ENCODE measurements at places on chromosomes 5 and 9.

GRCh38 chr5:139688751-139689372 is 40.7 kb downstream of the CXXC5 start:
- no peak for DNase-seq
- H3K4me3 ChIP-seq: no peak overlapping the region
- peak overlapping the region; percentile 61 for H3K27ac ChIP-seq
- peaks cover 92% of the 10 kb centered on the region for H3K4me1 ChIP-seq
- peaks cover 16% of the 10 kb centered on the region for H3K36me3 ChIP-seq

GRCh38 chr9:85248514-85249312 is 493.0 kb downstream of the AGTPBP1 start:
- no peak overlapping the region for H3K27ac ChIP-seq
- no peaks in the 10 kb centered on the region for H3K36me3 ChIP-seq
- peaks cover 40% of the 10 kb centered on the region for H3K4me1 ChIP-seq

GRCh38 chr5:57225553-57225952 is 51.7 kb downstream of the GPBP1 start:
- H3K27ac ChIP-seq: peak overlapping the region; percentile 79
- no peaks in the 10 kb centered on the region for H3K27me3 ChIP-seq
- no peak for DNase-seq
- no peak overlapping the region for H3K4me3 ChIP-seq
- peaks cover 4% of the 10 kb centered on the region for H3K4me1 ChIP-seq

- no peak for DNase-seq
- peak overlapping the region; percentile 17 for H3K27ac ChIP-seq
- H3K36me3 ChIP-seq: peaks cover 34% of the 10 kb centered on the region
- no peaks in the 10 kb centered on the region for H3K27me3 ChIP-seq
- H3K4me3 ChIP-seq: no peak overlapping the region
Observed at GRCh38 chr9:91298311-91298710, 63.4 kb downstream of the AUH start.

GRCh38 chr5:170861917-170862766 is at the start of gene RANBP17:
Gene RANBP17, plus strand, starts transcription at chr5:170862018.
- H3K36me3 ChIP-seq: peaks cover 51% of the 10 kb centered on the region
- peaks cover 23% of the 10 kb centered on the region for H3K4me1 ChIP-seq
- peak within 1 kb of the TSS; percentile 93 for H3K4me3 ChIP-seq
- H3K27me3 ChIP-seq: peaks cover 7% of the 10 kb centered on the region
- DNase-seq: peak; percentile 74
- H3K27ac ChIP-seq: peak within 1 kb of the TSS; percentile 65

DNA sequence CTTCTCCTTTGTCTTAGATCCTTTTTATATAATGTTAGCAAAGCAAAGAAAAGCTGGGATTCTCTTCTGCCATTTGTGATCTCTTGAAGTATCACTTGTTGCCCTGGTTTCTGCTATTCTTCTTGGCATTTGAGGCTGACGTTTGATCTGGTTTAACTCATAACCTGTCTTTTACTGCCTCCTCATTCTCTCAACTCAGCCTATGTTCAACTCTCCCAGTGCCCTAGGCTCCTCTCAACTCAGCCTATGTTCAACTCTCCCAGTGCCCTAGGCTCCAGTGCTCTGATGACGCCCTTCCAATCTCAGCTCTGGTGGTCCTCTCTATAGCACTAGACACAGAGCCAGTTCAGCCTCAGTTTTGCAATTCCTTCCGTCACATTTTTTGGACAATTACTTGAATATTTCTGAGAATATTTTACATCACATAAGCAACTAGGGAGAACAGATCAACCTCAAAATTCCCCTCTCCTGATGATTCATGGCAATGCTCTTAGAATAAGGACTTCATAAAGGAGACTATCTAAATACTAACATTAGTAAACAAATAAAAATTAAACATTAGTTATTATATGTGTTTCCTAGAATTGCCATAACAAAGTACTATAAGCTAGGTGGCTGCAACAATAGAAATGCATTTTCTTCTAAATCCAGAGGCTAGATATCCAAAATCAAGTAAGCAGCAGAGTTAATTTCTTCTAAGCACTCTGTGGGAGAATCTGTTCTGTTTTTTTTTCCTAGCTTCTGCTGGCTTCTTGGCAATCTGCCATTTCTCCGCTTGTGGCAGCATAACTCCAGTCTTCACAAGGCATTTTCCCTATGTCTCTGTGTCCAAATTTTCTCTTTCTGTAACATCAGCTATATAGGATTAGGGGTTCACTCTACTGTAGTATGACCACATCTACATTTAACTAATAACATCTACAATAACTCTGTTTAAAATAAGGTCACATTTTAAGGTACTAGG is 662.1 kb upstream of the FTMT start:
- H3K36me3 ChIP-seq: no peaks in the 10 kb centered on the region
- no peak overlapping the region for H3K27ac ChIP-seq

DNA sequence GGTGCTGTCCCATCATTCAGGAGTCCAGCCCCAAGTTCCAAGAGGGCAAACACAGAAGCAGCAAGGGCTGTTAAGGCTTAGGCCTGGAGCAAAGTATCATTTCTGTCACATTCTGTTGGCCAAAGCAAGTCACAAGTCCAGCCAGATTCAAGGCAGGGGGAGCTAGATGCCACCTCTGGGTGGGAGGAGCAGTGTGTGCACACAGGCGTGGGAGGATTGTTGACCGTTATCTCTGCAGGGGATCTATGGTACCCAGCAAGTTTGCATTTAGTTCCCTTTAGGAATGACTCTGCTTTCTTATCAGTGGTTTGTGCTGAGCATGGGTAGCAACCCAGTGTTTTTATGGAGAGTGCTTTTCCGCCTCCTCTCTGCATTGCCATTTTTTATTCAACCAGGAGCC is 278.9 kb downstream of the NR3C1 start:
- no peaks in the 10 kb centered on the region for H3K36me3 ChIP-seq
- H3K4me1 ChIP-seq: peaks cover 60% of the 10 kb centered on the region
- H3K27ac ChIP-seq: no peak overlapping the region
- no peak for DNase-seq
- no peaks in the 10 kb centered on the region for H3K27me3 ChIP-seq

- peaks cover 10% of the 10 kb centered on the region for H3K27me3 ChIP-seq
- no peak overlapping the region for H3K4me3 ChIP-seq
- peaks cover 59% of the 10 kb centered on the region for H3K4me1 ChIP-seq
- no peaks in the 10 kb centered on the region for H3K36me3 ChIP-seq
- no peak overlapping the region for H3K27ac ChIP-seq
Observed at GRCh38 chr5:170486371-170486770, 17.4 kb upstream of the KCNIP1 start.

- DNase-seq: no peak
- H3K27me3 ChIP-seq: peaks cover 4% of the 10 kb centered on the region
- no peaks in the 10 kb centered on the region for H3K36me3 ChIP-seq
- no peak overlapping the region for H3K4me3 ChIP-seq
- H3K27ac ChIP-seq: no peak overlapping the region
Observed at GRCh38 chr5:111432883-111433536, 79.3 kb downstream of the STARD4 start.

- peaks cover 4% of the 10 kb centered on the region for H3K4me1 ChIP-seq
- H3K36me3 ChIP-seq: no peaks in the 10 kb centered on the region
- H3K4me3 ChIP-seq: no peak overlapping the region
- H3K27ac ChIP-seq: no peak overlapping the region
- DNase-seq: no peak
- H3K27me3 ChIP-seq: no peaks in the 10 kb centered on the region
Observed at GRCh38 chr5:142997591-142997990, 227.4 kb downstream of the ARHGAP26 start.

- no peak within 1 kb of the TSS for H3K27ac ChIP-seq
- H3K4me1 ChIP-seq: peaks cover 5% of the 10 kb centered on the region
- peak; percentile 55 for DNase-seq
- H3K36me3 ChIP-seq: no peaks in the 10 kb centered on the region
Observed at GRCh38 chr9:137222190-137223077, at the start of gene RNF208. Gene RNF208, minus strand, starts transcription at chr9:137222240. Its CDS starts 1,028 bp downstream, at chr9:137221212.

GRCh38 chr5:58080573-58080972 is 379.3 kb downstream of the PLK2 start:
- H3K27ac ChIP-seq: no peak overlapping the region
- DNase-seq: no peak
- peaks cover 46% of the 10 kb centered on the region for H3K4me1 ChIP-seq

GRCh38 chr5:4831325-4831724 is 308.8 kb upstream of the ADAMTS16 start:
- no peak overlapping the region for H3K4me3 ChIP-seq
- peaks cover 3% of the 10 kb centered on the region for H3K27me3 ChIP-seq
- peaks cover 5% of the 10 kb centered on the region for H3K4me1 ChIP-seq
- peak overlapping the region; percentile 10 for H3K27ac ChIP-seq

- DNase-seq: no peak
- H3K36me3 ChIP-seq: peaks cover 40% of the 10 kb centered on the region
- H3K27ac ChIP-seq: peak overlapping the region; percentile 17
- H3K27me3 ChIP-seq: no peaks in the 10 kb centered on the region
- H3K4me3 ChIP-seq: no peak overlapping the region
Observed at GRCh38 chr5:116546033-116546742, 28.4 kb downstream of the SEMA6A start.

GRCh38 chr9:115382865-115383264 is 264.9 kb upstream of the TNC start:
- H3K4me1 ChIP-seq: peaks cover 26% of the 10 kb centered on the region
- H3K36me3 ChIP-seq: peaks cover 15% of the 10 kb centered on the region
- H3K4me3 ChIP-seq: no peak overlapping the region
- H3K27ac ChIP-seq: no peak overlapping the region
- peaks cover 11% of the 10 kb centered on the region for H3K27me3 ChIP-seq
